ENCODE measurements at places on chromosomes 1 and 21.

DNA sequence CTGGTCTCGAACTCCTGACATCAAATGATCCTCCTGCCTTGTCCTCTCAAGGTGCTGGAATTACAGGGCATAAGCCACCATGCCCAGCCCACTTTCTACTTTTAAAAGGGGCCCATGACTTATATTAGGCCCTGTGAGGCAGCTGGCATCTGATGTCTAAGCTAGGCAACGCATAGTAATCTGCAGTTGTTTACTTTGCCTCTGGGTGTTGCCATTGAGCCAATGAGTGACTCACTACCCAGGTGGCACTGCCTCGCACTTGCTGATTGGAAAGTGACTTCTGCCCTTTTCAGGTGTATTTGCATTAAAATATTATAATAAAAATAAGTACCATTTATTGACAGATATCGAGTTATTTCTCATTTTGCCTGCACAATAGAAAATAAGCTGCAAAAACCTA, 84.9 kb downstream of the KIF14 start:
- DNase-seq, result peak; percentile 62

DNA sequence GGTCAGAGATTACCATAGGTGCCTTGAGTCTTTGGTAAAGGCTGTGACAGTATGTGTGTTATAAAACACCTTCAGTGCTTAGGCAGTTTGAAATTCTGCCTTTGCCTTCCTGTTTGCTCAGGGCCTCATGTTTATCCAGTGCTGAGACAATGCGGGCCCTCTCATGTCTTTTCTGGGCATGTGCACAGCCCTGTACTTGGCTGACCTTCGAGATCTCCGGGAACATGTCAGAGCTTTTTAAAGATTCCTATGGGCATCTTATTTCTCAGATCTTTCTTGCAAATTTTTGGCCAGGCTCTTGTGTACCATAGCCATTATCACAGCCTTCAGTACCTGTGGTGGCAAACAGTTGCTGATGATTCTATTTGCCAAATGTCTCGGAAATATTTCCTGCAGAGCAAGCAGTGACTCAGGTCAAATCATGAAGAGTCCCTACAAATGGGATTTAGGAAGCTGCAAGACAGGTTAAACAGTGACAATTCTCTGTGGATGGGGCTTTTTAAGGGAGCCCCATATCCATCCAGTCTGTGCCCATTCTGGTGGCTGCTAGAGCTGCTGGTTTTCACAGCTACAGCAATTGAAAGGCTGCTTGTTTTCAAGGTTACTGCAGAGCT, 42.1 kb downstream of the HOOK1 start:
- DNase-seq, result no peak

GRCh38 chr1:110594456-110595352, 11.5 kb downstream of the KCNA2 start:
- DNase-seq, result no peak

DNA sequence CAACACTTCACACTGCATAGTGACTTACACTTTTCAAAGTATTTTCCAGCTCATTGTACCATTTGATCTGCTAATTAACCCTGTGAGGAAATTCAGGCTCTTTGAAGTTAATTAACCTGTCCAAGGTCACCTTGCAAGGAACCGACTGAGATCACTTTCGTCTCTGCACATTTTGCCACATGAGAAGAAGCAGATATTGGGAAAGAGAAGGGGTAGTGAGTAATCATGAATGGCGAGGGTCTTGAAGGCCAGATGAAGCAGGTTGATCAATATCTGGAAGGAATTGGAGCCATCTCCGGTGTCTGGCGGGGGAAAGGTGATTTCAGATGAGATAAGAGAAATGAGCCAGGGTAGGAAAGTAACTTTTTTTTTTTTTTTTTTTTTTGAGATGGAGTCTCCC, 3.4 kb downstream of the APOA2 start:
- DNase-seq, result no peak

DNA sequence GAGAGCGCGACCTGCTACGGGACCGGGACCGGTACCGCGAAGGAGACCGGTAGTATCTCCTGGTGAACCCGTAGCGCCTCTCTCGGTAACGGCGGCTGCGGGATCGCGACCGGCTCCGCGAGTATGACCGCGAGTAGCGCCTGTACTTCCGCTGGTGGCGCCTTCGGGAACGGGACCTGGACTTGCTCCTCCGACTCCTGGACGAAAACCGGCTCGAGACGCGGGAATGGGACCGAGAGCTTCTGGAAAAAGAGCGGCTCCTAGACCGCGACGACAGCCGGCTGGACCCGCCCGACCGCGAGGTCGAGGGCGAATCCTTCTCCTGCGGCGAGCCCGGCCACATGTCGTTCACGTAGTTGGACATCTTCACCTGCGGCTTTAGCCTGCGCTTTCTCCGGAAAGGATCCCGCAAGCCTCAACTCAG, 642 bp downstream of the RSRP1 start:
- peak; percentile 14 for DNase-seq

DNA sequence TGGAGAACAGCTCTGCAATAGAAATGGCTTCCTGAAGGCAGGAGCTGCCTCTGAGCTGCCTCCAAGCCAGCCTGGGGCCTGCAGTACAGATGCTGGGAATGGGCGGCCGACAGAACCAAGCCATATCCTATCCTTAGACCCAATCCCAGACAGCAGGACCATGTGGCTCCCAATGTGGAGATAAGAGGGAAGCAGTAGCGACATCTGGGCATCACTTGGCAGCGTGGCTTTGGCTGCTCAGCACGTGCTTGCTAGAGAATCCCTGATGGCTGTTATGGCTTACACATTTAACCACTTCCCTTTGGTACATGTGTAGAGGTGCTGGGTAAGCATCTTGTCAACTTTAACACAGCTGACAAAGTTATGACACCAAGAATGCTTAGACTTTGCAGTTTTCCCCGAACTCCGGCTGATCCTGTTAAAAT, 87.7 kb downstream of the MAN1C1 start:
- DNase-seq, result no peak

DNA sequence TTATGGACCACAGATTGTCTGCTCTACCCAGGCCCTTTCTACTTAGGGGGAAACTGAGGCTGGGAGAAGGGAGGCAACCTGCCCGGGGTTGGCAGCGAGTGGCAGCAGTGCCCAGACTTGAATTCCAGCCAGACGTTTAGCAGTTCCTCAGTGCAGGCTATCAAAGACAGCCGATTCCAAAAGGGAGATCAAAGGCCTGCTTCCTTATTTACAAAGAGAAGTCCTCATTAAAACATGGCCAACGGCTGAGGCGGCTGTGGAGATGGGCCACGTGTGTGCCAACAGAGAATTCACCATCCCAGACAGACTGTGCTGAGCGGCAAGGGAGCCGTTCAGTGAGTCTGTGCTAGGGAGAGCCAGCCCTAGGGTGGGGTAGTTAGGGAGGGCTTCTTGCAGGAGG, 27.7 kb downstream of the C1QB start:
- DNase-seq, result no peak

- no peak for DNase-seq
Observed at GRCh38 chr1:7343882-7344281, 427.2 kb upstream of the VAMP3 start.

DNA sequence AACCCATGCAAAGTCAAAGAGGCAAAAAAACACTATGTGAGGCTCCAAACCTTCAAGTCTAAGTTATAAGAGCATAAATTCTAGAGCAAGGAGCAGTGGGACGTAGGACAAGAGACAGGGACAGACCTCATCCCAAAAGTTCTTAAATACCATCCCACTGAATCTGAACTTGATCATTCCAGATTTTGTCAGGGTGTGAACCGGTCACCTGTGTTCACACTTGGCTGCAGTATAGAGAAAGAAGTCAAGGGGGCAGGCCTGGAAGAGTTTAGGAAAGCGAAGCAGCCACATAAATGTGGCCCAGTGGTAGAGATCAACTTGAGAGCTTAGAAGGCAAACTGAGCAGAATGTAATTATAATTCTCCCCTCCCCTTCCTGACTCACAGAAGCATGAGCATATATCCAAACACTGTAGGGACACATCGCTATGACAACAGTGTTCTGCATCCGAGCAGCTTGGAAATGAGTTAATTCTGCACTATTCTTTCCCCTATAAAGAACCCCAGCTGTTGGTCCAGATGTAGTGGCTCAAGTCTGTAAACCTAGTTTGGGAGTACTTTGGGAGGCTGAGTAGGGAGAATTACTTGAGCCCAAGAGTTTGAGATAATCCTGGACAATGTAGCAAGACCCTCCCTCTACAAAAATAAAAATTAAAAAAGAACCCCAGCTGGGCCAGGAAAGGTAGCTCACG, 2.7 kb downstream of the AKR7A2 start:
- DNase-seq, result no peak

- DNase-seq, result no peak
Observed at GRCh38 chr1:239274242-239274830, 112.0 kb upstream of the CHRM3 start.

- DNase-seq, result no peak
Observed at GRCh38 chr21:33674226-33674625, 31.9 kb downstream of the ITSN1 start.

DNA sequence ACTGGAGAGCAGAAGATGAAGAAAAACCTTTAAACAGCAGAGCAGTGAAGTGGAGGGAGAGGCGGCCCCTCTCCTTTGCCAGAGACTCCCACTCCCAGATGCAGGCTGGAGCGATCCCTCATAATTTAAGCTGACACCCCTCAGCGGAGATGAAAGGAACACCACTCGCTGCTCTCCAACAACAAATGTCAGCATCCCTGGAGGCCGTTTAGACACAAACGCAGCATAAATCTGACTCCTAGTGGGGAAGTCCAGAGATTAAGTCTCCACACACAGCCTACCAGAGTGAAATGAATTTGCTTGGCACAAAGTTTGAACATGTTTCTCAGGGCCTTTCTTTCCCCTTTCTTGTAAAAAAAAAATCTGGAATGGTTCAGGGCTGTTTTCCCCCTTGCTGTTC, 137.8 kb downstream of the LMX1A start:
- no peak for DNase-seq

DNA sequence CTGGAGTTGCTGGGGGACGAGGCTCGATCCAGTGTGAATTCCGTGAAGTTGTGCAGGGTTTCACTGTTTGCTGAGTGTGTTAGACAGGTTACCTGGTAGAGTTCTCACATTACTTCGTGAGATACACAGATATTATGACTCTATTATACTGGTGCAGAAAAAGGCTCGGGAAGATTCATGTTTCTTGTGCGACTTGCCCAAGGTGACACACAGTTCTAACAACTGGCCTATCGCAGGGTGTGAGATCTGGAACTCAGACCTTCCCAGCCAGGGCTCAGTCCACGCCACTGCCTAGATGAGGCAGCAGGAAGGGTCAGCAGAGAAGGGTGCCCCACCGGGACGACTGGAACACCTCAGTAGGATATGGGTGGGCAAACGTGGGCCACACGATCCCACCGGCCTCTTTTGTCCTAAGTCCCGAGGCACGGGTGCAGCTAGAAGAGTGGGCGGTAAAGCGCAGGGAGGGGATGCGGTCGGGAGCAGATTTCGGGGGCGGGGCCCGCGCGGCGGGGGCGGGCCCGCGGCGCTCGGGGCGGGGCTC, 296 bp upstream of the RNPEP start:
- DNase-seq, result peak; percentile 91
